ENCODE measurements at places on chromosomes 1 and 21.

GRCh38 chr1:246569248-246570238 lies 3.3 kb downstream of the CNST start:
- DNase-seq, result no peak

DNA sequence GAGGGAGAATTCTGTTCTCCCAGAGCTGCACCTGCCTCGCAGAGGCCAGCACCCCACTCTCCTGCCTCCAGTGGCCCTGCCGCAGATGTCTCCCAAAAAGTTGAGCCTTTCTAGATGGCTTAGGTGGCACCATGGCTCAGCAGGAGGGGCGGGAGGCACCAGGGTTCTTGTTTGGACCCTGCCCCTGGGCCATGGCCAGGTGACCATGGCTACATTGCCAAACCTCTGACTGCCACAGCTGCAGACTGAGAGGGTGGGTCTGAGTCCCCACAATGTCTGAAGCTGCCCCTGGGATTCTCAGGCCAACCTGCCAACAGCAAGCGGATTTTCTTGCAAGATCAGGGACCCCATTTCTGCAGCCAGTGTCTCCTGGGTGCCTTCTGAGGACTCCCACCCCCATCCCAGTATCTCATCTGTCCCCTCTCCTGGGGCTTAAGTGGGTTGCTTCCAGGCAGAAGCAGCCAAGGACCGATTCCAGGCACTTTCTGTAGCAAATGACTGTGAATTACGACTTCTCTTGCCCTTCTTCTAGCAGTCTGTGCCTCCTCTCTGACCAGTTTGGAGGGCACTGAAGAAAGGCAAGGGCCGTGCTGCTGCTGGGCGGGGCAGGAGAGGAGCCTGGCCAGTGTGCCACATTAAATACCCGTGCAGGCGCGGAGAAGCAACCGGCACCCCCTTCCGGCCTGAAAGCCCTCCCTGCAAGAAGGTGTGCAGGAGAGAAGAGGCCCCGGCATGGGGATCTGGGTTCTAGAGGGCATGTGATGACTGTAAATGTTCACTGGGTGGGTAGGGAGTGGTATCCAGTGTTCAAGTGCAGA lies 22.5 kb downstream of the SESN2 start:
- no peak for DNase-seq

DNA sequence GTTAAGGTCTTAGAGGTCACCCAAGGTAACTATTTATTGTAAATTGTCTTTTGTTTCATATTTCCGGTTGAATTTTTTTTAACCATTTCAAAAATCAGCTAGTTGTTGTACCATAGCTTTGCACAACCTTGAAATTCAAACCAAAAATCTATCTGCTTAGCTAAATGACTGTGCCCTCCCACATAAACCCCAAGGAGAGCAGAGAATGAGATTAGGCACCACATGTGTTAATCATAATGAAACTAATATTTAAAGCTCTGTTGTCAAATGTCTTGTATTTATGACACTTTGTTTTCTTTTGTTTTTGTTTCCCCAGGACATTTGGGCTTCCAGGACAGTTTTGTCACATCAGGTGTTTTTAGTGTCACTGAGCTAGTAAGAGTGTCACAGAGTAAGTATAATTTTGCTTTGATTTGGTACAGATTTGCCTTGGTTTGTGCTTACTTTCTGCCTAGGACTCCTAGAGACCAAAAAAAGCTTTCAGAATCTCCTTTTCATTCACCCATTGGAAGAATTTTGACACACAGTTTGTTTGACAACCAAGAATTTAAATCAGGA lies 249.9 kb downstream of the NFIA start:
- DNase-seq, result no peak

GRCh38 chr1:223248001-223248769 lies 105.1 kb upstream of the TLR5 start:
- DNase-seq, result no peak

- no peak for DNase-seq
These were observed 4.3 kb upstream of the CPLANE2 start for GRCh38 chr1:16241221-16241708.

DNA sequence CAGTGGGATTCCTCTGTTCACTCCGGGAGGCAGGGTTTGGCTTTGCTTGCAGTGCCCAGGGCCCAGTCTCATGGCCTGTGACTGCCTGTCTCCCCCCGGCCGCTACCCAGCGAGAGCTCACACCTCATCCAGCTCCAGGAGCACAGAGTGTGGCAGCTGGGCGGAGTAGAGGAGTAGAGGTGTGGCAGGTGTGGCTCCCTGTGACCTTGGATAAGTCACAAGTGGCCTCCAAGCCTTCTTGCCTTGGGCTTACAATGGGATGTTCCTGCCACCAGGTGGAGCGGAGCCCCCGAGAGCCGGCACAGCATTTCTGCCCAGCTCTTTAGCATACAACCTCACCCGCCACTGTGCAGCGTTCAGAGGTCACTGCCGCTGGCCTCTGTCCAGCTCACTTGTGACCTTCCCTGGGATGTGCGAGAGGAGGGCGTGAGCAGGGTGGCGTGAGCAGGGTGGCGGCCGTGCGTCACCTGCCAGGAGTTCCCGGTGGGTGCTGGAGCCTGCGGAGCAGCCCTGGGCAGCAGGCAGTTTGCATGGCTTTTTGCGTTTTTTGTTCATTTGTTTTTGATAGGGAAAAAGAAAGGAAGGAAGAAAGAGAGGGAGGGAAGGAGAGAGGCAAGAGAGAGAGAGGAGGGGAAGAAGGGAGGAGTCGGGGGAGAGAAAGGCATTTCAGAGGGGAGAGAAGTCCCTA lies 42.4 kb downstream of the CRYAA start:
- no peak for DNase-seq

- no peak for DNase-seq
These were observed 54.6 kb upstream of the POU2F1 start for GRCh38 chr1:167165948-167166689.

DNA sequence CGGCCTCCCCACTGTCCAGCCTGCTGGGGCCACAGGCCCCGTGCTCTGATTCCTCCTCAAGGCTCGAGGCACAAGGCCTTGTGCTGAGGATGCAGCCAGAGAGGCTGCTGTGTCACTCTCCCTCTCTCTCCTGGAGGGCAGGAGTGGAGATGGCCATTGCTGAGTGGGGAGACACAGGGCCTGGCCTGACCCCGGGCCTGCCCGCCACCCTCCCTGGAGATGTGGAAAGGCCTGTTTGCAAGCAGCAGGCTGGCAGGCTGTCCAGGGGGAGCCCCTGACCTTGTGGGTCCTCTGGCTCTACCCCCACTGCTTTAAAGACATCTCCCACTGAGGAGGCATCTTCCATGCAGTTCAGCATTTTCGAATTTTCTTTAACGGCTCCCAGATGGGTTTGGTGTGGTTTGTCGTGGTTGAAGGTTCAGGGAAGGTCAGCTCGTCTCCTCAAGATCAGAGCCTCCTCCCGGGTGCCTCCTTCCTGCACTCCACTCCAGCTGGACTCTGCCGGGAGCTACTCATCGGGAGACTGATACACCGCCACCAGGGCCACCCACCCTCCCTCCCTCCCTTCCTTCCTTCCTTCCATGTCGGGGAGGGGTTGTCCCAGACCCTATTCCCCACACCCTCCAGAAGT lies 69.1 kb downstream of the SPSB1 start:
- no peak for DNase-seq

DNA sequence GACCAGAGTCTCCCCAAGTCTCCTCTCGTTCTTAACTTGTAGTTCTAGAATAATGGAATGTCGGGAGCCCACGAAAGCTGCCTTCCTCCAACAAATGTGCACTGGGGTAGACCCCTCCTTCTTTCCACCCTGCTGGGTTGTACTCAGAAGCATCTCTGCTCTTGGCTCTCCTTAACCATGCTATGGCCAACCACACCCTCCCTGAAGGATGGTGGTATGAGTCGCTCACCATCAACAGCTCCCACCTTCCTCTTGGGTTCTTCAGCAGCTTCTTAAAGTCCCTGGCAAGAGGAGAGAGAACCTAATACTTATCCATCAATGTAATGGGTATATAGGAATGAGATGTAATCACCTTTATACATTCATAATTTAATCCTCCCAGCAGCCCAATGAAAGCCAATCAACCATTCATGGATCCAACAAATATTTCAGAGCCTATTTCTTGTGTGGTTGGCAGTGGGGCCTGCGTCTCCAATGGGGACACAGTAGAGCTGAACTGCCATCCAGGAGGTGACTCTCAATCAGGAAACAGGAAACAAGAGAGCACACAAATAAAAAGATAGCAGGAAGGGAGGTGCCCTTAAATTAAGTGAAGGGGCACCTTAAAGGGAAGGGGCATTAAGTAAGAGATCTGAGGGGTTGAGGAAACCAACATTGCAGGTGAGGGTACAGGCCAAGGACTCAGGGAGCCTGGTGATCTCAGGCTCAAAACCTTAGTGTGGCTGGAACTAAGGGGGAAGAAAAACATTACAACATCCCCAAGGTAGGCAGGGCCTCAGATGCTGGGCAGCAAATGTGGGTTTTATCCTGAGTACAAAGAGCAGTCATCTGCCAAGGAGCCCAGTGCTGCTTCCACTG lies 64.4 kb upstream of the ETS2 start:
- DNase-seq, result no peak

Measured in PC-9 (cell line).